ENCODE measurements at places on chromosomes 6 and 20. TPM values are rescaled to one million over a fixed set of nuclear protein-coding genes. Genes with fewer than 3 reads are reported as not detected.

The SMOC2 gene
- total RNA-seq = not detected

DNA sequence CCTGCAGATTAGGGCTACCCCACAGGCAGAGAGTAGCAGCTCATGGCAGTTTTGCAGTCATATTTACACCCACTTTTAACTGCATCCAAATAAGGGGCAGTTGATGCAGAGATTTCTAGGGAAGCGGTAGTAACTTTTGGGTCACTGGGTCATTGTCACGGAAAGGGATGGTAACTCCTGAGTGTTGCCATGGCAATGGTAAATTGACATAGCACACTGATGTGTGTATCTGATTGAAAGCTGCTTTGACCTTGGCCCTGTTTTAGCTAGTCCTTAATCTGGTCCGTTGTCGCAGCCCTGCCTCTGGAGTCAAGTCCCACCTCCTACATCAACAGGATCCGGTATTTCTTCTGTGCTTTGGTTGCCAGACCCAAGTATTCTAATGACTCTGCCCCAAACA, 199.1 kb upstream of the TCF21 start:
- DNase-seq = no peak

DNA sequence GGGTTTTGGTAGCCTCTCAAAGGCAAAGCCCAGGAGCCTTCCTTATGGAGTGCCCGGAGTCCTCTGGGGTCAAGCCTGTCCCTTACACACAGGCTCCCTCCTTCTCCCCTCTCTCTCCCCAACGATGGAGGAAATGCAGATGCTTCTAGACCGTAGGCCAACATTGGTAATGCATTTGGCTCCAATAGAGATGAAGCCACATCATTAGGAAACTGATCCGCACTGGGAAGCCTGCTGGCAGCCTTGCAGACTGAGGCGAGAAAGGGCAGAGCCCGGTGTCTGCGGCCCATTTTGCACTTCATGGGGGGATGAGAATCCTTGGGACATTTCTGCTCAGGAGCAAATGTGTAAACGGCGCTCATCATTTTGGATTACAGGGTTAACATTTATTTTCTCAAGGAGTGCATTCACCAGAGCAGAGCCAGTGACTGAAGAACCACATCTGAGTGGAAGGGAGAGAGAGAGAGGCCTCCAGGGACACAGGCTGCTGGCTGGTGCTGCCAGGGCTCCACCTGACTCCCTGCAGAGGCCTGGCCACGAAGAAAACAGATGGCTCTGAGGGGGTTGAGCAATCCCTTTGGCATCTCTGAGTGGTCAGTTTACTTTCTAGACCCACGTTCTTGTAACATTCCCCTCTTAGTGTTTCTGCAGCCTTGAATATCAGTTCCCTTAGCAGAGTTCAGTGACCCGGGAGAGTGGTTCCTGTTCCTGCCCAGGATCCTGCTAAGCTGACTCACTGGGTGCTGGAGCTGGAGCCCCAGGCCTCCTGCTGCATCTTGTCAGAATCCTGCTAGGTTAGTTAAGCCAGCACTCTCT, 4.4 kb upstream of the CST3 start:
- DNase-seq = peak; percentile 68

The SLC22A2 gene
- not detected for total RNA-seq

- no peak for DNase-seq
Observed at GRCh38 chr6:91042656-91043055, 455.8 kb upstream of the MAP3K7 start.

The L3MBTL1 gene
- 2.1 TPM for total RNA-seq

The PTPRT gene
- total RNA-seq = not detected

GRCh38 chr20:9352739-9353138, 161.7 kb upstream of the LAMP5 start:
- no peak for DNase-seq

Data from HFFc6 (cell line).